ENCODE measurements at places on chromosomes 1 and 21.

DNA sequence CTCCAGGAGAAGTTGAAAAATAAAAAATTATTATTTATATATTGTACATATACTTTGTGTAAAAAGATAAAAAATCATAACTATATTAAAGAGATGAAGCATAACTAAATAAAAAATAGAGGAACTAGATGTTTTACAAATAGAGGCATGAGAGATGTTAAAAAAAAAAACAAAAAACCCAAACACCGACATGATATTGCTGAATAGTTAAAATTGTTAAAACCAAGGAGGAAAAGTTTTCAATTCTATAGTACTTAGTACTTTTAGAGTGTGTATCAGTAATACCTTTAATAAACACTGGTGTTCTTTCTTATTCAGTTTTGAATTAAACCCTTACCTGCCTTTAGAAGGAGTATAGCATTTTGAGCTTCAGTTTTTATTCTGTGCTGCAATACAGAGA, 32.1 kb downstream of the BACH1 start:
- DNase-seq: no peak

DNA sequence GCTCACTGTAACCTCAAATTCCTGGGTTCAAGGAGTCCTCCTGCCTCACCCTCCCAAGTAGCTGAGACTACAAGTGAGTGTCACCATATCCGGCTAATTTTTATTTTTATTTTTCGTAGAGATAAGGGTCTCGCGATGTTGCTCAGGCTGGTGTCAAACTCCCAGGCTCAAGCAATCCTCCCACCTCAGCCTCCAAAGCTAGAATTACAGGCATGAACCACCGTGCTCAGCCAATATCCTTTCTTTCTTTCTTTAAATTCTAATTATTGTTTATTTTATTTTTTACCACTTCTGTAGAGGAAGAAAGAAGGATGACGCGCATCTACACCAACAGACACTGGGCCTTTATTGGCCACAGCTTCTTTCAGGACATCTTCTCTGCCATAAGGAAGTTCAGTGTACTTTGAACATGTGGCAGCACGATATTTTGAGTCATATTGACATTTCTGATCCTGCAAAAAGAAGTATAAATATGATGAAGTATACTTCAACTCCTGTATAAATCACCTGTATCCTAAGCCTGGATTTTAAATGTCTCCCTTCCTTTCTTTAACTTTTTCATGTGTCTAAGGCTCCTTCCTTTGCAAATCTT, 15.8 kb downstream of the CTSS start:
- DNase-seq: no peak

DNA sequence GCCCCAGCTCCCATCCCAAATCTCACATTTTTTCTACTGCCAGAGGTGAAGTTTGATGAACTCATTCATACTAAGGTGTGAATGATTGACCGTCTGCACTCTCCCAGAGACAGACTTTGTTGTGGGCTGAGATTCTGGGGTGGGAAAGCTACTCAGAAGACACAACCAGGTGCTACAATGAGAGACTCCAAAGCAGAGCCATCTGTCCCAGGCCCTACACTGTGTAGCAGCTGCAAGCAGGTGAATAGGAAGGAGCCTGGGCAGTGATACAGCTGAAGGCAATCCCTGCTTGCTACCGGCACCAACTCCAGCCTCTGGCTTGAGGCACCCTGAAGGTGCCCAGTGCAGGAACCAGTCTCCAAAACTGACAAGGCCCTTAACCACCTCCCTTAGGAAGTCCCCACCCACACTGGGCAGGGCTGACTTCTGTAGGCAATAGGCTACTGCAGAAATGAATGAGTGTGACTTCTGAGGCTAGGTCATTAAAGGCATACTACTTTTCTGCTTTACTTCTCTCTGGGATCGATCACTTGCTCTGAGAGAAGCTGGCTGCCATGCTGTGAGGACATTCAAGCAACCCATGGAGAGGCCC, 79.7 kb upstream of the RUNX3 start:
- DNase-seq: no peak

- no peak for DNase-seq
Observed at GRCh38 chr1:231727171-231727570, 100.6 kb downstream of the DISC1 start.

DNA sequence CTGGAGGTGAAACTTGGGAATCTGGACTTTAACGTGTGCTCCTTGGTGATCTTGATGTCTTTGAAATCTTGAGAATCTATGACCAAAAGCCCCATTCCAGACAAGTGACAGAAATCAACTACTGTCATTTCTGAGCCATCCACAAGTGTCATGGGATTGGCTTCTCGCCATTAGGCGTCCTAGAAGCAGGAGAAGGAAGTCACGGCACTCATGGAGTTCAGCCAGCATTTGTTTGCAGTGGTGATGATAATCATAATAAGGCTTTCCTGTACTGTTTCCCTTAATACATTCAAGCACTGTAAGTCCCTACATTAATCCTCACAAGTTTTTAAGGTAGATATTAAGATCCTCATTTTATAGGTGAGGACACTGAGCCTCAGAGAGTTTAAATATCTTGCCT, 11.9 kb downstream of the F5 start:
- no peak for DNase-seq

DNA sequence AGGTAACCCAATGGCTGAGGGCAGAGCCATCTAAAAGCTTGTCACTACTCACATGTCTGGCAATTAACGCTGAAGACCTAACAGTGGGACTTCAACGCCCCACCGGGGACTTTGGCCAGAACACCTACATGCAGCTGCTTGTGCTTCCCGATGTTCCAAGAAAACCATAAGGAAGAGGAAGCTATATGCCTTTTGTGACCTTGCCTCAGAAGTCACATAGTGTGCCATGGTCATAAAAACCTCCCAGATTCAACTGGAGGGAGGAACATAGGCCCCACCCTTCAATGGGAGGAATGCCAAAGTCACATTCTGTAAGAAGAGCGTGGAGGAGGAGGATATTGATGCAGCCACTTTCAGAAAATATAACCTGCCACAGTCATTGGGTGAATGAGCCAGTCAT, 147.8 kb upstream of the MAGI3 start:
- DNase-seq: no peak

- DNase-seq: no peak
Observed at GRCh38 chr1:165055581-165055980, 300.9 kb downstream of the LMX1A start.

- no peak for DNase-seq
Observed at GRCh38 chr21:45078877-45079281, 4.5 kb downstream of the ADARB1 start.

GRCh38 chr1:2170211-2170610, 24.4 kb downstream of the FAAP20 start:
- no peak for DNase-seq

GRCh38 chr1:90045853-90046563, 51.1 kb downstream of the ZNF326 start:
- peak; percentile 12 for DNase-seq

- no peak for DNase-seq
Observed at GRCh38 chr1:102897557-102897956, 210.8 kb downstream of the COL11A1 start.

- DNase-seq: peak; percentile 39
Observed at GRCh38 chr1:70497152-70497551, 86.1 kb downstream of the CTH start.

DNA sequence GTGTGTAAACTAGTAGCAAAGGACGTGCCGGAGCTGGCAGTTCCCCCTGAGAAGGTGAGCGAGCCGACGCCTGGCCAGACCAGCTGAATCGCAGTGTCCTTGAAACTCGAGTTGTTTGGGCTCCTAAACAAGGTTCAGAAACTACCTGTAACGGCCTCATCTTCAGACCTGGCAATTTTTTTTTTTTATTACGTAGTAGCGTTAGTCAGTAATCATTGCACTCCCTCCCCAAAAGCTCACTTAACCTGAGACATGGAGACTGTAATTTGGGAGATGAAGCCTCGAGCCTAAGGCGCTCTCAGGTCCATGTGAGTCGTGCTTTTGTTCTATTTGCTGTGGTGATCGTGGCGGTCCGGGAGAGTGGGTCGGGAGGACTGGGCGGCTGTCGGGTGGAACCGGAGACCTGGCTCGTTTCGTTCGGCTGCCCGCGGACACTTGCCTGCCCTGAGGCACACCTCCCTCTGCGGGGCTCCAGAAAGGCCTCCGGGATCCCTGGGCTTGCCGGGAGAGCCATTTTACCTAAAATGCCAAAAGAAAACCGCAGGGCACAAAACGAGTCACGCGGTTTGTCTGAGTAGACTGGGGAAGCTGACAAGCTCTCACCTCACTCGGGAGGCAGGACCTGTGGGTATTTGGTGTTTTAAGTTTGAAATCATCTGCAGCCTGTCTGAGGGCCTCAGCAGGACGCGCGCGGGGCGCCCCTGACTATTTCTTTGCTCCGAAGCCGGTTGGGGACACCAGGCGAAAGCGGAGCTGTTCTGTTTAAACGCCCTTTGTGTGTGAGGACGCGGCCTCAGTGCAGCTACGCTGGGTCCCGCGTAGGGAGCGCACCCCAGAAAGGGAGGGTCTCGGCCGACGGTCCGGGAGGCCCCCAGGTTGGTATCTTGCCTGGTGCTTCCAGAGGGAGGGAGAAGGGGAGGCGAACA, 722 bp downstream of the LHX8 start:
- DNase-seq: peak; percentile 39

GRCh38 chr21:35227786-35228185, 178.7 kb upstream of the RUNX1 start:
- peak; percentile 69 for DNase-seq

GRCh38 chr1:10901091-10901890, 104.8 kb upstream of the CASZ1 start:
- no peak for DNase-seq

DNA sequence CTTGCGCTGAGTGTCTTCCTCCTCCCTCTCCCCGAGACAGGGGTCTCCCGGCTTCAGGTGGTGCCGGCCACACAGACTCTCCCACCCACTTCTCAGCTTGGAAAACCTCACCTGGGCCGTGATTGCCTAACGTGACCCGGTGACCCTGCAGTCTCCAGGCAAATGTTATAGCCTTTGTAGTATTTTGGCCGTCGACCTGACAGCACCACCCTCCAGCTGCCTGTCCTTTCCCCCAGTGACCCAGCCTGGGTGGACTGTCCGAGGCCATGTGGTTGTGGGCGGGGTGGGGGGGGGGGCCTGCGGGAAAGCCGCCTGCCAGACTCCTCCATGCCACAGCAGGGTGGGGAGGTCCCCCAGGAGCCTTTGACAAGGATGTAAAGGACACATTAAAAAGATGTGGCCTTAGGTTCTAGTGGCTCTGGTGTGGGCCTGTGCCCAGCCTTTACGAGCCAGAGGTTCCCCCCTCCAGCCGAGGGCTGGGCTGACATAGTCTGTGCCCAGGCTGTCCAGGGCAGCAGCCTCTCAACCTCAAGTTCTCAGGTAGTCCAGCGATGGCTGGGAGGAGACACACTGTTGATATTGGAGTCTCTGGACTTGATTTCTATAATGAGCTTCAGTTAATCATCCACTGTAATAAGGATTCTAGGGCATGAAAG, 8.1 kb downstream of the TOR3A start:
- no peak for DNase-seq

DNA sequence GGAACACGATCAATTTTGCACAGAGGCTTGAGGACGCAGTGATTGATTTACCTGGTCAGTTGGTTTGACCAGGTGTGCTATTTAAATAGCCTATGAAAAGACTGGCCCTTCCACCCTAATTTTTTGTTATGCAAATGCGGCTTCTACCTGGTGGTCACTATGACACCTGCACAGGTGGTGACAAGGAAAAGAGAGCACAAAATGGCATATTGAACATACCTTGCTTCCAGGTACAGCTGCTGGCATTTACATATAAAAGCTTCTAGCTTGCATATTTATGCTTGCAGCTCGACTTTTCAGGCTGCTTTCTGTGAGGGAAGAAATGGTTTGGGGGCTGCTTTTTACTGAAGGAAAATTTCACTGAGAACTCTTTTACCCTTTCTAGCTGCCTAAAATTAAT, 15.3 kb upstream of the FMO4 start:
- DNase-seq: no peak

- peak; percentile 25 for DNase-seq
Observed at GRCh38 chr1:217393896-217394295, 237.0 kb downstream of the GPATCH2 start.

DNA sequence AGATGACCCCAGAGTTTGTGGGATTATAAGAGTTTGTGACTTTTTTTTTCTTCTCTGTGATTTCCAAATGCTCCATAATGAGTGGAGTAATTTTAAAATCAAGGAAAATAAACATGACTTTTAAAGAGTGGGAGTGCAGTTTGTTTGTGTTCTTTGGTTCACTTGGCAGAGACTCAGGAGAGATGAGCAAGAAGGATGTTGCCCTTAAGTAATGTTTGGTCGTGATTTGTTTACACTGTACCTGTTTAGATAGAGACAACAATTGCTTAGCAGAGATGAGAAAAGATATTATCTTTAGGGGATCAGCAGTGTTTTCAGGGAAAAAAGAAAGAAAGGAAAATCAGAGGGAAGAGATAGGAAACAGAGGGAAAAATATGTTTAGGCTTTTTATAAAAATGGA, 170.8 kb downstream of the ADSS2 start:
- no peak for DNase-seq

DNA sequence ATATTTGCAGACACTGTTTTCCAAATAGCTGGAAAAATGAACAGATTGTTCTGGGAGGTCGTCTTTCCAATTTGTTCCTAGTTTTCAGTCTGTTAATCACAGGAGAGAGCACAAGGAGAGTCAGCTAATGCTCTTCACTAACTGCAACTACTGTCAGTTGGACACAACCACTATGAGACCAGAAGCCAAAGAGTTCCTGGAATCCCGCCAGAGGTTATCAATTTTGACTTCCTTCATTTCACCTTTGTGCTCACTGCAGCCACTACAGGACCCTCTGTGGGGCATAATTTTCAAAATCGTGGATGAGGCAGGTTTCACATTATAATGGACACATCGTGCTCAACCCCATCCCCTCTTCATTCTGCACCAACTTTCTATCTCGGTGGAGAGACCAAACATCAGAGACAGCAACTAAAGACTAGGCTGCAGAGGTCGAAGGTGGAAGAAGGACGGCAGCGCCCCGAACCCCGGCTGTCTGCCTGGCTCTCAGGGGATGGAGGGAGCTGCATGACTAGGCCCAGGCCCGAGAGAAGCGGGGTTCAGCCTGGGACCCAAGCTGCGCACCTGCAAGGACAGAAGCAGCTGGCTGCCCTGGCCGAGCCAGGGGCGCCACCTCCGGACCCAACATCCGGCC, 602 bp downstream of the KIAA0319L start:
- DNase-seq: peak; percentile 87

DNA sequence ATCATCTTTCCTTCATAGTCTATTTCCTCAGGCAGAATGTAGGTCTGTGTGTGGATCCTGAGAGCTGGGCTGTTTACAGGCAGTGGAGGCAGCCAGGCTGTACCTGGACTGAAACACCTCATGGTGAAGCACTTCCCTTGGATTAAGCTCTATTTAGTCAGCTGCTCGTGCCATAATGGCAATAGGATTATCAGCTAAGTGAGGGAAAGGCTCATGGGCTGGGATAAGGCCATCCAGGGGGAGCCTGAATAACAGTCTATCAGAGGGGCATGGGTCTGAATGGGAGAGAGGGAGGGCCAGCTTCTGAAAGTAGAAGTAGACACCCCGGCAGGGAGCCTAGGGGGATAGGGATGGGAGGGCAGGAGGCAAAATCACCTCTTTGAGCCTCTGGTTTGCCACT, 8.3 kb downstream of the RNASEL start:
- no peak for DNase-seq

DNA sequence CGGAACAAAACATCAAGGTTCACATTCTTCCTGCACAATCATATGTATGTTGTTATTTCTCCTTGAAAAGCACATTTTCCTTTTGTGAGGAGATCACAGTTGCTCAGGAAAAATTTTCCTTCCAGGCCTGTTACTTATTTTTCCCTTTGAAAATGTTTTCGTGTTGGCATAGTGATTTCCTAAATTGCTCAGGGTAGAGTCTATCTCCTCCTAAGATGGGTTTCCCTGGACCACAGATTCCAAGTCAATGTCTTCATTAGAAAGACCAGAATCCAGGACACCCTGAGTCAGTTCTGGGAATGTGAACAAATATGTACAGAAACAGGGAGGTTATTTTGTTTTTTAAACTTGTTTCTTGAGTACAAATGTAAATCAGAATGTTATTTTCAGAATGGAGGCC, 94.3 kb upstream of the C1orf105 start:
- no peak for DNase-seq

All from NCI-H1092 treated with DMSO at 0.1 percent for 48 hours (cell line).